ENCODE measurements at places on chromosomes 7 and 10.
A peak's percentile ranks its signal among the peaks of the same experiment; 100 is the strongest.

GRCh38 chr10:251982-252582 lies 116.8 kb downstream of the ZMYND11 start:
- DNase-seq = no peak

DNA sequence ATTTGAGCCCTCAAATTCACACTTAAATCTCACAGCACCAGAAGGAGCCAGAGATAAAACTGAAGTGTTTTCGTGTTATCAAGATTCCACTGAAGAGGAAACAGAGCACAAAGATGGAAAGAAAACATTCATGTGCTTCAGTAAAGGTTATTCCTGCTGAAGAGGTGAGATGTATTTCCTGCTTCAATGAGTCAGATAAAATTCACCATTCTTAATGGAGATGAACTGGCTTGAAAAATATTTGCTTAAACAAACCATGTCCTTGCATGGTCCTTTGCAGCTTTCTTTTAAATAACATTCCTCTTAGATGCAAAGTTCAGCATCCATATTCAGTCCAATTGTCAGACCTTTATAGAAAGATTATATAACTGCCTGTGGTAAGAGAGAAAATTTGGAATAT lies 294.2 kb downstream of the IPMK start:
- DNase-seq = no peak

GRCh38 chr10:117078168-117078837 lies 59.8 kb downstream of the VAX1 start:
- DNase-seq = no peak

DNA sequence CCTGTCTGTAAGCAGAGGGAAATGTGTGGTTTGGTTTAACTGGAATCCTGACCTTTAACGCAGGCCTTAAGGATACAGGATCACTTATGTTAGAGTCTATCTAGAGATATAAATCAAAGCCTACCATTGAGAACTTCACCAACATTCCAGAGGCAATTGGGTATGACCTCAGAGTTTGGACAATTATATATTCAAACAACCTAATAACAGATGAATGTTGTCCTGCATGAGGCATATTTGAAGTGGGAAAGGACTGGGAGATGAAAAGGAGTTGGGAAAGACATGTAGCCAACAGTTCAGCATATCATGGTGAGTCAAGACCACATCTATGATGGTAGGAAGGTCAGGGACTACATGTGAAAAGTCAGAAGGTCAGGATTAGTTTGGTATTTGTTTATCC lies 274.2 kb downstream of the DOCK4 start:
- no peak for DNase-seq

GRCh38 chr7:41148521-41148951 lies 554.4 kb downstream of the INHBA start:
- DNase-seq = no peak

DNA sequence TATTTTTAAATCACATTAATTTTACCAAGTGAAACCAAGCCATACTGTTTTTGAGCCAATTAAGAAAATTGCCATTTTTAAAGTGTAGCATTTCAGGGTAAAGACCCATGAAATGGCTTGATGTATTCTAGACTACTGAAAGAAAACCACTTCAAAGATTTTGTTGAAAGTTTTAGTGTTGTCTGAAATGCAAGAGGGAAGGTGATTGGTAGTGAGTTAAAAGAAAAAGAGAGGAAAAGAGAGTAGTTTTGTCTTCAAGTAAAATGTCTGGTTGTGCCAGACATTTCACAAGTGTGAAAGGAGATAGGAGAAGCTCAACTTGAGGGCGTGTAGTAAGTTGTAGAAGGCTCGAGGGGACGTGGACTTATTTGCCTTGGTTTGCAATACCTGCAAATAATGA lies 41.6 kb downstream of the CALML5 start:
- DNase-seq = no peak

DNA sequence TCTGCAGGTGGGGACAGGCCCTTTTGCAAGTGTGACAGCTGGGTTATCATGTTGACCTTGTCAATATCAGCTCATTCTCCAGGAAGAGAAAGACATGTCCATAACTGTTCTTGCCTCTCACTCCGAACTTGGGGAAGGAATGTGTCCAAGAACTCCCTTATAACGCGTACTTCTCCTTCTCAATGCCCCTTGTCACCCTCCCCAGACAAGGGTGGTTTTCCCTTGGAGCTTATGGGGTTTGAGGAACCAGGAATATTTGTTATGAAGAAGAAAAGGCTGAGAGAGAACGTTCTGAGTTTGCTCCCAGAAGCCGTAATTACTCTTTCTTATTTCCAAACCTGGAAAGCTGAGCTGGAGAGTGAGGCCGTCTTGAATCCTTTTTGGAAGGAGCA lies 77.4 kb downstream of the MKI67 start:
- DNase-seq = no peak

GRCh38 chr10:109664554-109664953 lies 258.8 kb downstream of the XPNPEP1 start:
- no peak for DNase-seq

DNA sequence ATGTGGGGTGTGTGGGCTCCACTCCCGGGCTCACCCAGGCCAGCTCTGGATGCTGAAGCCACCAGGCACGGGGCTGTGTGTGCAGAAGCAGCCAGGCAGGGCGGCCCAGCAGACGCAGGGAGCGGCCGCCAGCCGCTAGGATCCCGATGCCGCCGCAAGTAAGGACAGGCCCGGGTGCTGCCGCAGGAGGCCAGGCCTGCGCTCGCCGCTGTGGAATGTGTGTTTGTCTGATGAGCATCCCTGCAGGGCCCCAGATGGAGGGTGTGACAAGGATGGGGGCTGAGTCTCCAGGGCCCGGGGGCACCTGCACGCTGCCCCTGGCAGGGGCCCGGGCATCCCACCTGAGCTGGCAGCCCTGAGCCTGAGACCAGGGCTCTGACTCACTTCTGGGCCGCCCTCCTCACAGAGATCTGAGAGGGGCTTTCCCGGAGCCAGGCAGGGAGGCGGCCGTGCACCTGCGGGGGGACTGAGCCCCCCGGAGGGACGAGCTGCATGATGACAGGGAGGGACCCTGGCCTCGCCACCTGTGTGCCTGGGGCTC lies 101.5 kb downstream of the FOXL3 start:
- no peak for DNase-seq

GRCh38 chr10:132233501-132234085 lies 46.8 kb downstream of the DPYSL4 start:
- no peak for DNase-seq

DNA sequence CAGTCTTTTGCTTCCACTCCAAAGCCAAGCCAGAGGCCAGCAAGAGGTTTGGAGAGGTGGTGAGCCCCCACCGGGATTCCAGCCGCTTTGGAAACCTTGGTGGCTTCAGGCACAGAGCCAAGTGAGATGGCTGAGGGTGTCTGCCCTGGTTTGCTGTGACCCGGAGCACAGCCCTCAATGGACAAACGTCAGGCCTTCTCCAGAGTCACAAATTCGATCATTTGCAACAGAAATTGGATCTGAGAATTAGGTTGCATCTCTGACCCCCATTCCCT lies 885 bp upstream of the NKX1-2 start:
- no peak for DNase-seq

DNA sequence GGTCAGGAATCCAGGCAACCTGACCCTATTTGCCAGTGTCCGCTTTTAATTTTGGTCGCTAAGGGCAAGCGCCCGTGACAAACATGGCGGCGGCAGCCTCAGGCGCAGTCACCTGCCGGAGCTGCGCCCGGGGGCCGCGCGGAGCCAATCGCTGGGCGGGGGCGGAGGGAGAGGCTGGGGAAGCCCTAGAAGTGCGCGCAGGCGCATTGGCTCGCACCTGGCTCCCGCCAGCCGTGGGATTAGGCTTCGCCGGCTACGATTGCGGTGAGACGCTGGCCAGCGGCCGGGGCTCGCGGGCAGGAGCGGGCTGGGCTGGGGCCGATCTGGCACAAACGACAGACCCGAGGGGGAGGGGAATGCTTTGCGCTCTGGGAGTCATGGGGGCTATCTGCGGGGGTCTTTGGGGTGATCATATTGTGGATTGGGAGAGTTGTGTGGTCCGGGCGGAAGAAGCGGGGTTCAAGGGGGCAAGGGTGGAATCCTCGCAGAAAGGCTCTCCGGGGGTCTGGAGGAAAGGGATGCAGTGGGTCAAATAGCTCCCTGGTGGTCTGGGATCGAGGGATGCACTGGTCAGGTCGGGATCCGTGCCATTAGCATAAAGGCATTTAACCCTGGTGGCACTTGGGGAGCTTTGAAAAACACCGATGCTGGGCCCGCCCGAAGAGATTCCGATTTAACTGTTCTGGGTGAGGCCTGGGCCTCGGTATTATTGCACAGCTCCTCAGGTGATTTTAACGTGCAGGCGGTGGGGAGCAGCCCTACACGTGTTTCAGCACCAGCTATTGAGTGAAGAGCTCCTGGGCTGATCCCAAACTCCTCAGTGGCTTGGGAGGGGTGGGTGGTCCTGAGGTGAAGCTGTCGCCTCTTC lies 10.1 kb upstream of the C10orf95 start:
- DNase-seq = peak; percentile 92

- no peak for DNase-seq
These were observed 11.4 kb downstream of the SLIT1 start for GRCh38 chr10:97174276-97174775.

- DNase-seq = no peak
These were observed 15.5 kb downstream of the CTTNBP2 start for GRCh38 chr7:117857718-117858117.

DNA sequence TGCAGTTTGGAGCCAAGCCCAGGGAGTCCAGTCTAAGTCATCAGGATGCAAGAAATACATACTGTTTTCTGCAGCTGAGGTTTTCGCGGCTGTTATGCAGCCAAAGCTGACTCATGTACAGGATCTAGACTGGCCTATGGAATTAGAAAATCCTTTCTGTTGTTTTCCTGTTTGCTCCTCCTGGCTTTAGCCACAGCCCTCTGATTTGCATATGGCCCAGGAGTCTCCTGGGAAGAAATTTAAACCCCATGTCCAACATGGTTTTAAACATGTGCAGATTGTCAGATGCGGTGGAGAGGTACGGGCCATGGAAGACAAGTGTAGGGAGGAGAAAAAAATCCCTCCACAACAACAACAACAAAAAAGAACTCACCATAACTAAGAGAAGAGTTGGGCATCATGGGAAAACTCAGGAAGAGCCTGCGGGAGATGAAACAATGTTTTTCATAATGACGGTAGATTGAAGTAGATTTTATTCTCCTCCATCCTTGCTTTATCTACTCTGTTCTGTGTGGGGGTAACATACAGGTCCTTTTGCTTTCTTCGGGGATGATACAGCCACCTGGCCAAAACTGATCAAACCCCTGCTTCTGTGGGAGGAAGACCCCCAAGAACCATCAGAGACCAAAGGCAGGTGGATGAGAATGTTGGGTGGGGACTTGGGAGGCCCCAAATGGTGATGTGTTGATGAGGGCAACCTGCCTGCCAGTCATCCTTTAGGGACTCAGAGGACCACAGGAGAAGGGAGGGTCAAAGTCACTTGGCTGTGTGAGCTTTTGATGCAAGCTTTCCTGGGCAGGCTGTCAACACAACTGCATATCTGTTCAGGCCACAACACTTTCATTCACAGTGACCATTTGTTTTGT lies 29.8 kb upstream of the GNA12 start:
- DNase-seq = no peak

DNA sequence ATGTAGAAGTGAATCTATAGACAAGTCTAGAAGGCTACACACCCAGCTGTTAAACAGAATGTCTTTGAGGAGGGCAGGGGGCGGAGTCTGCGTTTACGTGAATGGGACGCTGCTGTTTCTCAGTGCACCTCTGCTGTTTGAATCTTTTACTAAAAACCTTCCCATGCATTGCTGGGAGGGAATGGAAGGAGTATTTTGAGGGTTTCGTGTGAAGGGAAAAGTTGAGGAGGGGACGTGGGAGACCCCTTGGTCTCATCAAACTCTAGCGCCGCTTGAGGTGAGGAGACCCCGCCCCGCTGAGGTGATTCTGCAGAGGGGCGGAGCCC lies 492 bp upstream of the VCL start:
- peak; percentile 43 for DNase-seq

DNA sequence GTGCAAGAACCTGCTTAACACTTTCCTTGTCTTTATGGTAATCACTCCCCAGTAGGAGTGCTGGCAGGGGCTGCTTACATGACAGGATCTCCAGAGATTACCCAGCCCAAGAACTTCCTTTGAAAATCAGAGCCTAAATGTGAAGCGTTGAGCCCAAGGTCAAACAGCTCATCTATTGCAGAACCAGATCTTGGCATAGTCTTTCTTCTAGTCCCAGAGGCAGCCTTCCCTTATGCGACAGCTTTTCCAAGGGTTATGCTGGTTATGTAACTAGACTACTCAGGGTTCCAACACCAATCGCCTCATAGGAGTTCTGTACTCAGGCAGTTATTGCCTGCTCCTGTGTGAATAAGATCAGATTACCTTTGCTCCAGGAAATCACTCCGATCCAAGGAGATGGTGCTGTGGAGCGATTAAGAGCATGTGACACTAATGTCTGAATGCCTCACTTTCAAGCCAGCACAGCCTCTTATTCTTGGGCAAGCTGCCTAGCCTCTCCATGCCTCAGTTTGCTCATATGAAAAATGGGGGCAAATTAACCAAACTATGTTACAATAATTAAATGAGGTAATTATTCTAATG lies 8.4 kb upstream of the LGI1 start:
- no peak for DNase-seq

- DNase-seq = no peak
These were observed 23.5 kb downstream of the TMEM273 start for GRCh38 chr10:49164559-49165188.

DNA sequence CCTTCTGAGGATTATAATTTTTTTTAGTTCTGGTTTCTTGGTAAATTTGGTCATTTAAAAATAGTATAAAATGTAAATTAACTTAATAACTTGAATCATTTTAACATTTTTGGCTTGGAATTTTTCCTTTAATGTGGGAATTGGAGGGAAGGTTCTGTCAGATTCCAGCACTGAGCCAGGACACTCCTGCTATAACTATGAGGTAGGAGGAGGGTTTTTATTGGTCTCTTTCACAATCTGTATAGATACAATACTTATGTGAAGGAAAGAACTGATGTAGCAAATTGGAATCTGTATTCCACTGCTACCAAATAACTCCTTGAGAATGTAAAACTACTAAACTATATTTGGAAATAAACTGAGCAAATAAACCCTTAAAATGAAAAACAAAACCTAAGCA lies 3.2 kb downstream of the PRKG1 start:
- no peak for DNase-seq

DNA sequence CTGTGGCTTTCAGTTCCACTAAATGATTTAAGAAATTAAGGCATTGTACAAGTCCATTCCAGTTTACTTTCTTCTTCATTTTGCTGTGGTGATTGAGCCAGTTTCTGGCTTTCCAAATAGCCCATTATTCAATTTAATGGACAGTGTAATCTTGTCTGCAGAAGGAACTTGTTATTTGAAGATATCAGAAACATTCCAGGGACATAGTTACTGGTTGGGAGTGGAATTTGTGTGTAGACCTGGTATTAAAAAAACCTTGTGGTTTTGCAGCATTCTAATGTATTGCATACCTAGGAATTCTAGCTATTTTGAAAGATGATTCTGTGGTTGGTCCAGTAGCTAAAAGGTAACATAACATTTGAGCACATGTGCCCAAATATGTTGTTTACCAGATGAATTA lies 72.2 kb downstream of the MCU start:
- no peak for DNase-seq

DNA sequence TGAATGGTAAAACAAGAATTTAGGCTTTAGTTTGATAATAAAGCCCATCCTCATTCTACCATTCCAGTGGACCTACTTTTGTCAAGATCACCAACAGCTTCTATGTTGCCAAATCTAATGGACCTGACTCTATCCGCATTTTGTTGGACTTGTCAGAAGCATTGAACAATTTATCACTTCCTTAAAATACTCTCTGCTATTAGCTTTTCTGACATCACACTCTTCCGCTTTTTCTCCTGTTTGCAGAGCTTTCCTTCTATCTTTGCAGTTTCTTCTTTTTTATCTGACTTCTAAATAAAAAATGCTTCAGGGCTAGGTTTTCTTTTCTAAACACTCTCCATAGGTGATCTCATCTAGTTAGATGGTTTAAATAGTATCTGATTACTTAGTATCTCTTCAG lies 42.7 kb upstream of the SMIM30 start:
- no peak for DNase-seq
